C1 segment of cervical spinal cord (tissue), 14 donors: ENCODE measurements at places on chromosomes 16 and 17.

DNA sequence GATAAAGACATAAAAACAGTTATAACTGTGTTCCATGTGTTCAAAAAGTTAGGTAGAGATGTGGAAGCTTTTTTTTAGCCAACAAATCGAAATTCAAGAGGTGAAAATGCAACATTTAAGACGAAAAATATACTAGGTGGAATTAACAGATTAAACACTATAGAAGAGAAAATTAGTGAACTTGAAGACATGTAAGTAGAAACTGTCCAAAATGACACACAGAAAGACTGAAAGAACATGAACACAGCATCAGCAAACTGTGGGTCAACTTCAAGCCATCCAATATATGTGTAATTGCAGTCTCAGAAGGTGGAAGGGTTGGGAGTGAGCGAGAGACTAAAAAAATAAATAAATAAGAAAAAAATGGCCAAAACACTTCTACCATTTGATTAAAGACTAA, 9.3 kb downstream of the FAM83G start:
- no peak for DNase-seq

GRCh38 chr17:66929591-66929990, 34.9 kb upstream of the CACNG4 start:
- DNase-seq = no peak

DNA sequence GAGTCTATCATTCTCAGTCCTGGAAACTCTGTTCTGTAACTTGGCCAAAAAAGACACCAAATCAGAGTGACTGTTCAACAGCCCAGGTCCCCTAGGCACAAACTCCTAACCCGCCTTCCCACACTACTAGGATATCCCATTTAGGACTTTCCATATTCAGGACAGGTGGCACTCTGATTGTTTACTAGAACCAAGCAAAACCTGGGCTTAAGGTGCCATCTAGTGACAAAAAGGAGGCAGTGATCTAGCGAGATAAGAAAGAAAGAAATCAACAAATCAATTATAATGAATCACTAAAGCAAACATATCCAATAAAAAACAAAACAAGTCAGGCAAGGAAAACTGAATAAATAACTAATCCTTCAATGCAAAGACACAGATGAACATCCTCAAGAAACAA, 203.9 kb downstream of the CEP112 start:
- DNase-seq = no peak

GRCh38 chr16:11094075-11094856, 149.9 kb downstream of the CLEC16A start:
- no peak for DNase-seq

GRCh38 chr17:22718689-22719088, 1026.4 kb downstream of the KCNJ18 start:
- no peak for DNase-seq

DNA sequence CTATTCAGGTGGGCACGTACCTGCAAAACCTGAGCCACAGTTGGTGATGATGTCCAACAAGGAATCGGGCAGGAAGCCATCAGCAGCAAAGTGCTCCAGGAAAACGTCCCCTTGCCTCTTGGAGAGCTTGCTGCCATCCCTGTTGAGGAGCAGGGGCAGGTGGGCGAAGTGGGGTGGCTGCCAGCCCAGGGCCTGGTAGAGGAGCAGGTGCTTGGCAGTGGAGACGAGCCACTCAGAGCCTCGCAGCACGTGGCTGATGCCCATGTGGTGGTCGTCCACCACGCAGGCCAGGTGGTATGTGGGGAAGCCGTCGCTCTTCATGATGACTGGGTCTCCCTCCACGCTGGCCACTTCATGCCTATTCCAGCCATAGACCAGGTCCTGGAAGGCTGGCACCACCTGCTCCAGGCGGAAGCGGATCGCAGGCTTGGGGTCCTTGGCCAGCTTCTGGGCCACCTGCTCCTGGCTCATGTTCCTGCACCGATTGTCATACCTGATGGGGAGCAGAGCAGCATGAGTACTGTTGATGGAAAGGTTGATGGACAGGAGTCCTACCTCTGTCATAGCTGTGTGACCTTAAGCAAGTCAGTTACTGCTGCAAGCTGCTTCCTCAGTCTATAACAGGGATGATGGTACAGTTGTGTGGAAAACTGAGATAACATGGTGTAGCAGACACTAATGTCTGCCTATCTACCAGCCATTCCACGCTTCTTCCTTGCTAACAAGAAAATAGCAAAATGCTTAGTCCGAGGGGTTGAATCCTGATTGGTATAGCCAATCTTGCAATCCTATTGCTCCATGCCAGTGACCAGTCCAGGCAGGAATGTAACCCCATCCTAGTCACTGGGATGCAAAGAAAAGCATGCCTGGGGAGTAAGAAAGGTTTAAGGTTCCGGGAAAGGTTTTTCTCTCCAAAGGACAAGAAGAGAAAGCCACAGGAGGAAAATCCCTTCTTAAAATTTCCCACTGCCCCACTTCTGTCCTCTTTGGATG, 22.0 kb downstream of the EARS2 start:
- no peak for DNase-seq

GRCh38 chr16:79715061-79715460, 114.5 kb upstream of the MAF start:
- DNase-seq = no peak
